Hematopoietic multipotent progenitor cell treated with erythropoietin and hydrocortisone succinate and interleukin-3 and kit ligand, for 6 days (in vitro differentiated cells): ENCODE measurements at places on chromosomes 1 and 21.

DNA sequence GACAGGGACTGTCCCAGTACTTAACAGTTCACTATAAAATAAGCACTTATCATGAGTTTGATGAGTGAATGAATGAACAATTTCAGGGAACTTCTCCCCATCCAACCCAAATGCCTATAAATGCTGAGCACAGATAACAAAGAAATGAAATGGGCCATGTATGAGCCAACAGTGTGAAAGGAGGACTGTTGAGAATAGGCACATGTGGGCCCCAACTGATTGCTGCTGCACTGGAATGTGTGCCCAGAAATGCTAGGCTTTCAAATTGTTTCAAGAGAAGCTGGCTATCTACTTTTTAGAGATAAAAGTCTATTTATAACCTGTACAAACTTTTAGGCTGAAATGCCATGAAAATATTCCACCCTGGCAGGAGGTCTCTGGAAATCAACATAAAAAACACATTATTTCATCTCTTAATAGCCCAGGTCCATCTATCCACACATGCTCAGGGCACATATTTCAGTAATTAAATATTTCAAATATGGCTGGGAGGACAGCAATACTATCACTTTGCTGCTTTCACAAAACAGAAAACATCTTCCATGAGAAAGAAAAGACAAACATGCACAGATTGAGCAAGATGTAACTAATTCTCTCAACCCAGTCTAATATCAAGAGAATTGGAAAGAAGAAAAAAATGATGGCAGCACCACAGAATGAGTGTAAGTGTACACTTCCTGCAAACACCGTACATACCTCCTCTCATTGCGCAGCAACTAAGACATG, 49.8 kb downstream of the COLGALT2 start:
- DNase-seq, result no peak

GRCh38 chr1:145891587-145892485, 6.2 kb upstream of the ANKRD35 start:
- DNase-seq, result peak; percentile 84

DNA sequence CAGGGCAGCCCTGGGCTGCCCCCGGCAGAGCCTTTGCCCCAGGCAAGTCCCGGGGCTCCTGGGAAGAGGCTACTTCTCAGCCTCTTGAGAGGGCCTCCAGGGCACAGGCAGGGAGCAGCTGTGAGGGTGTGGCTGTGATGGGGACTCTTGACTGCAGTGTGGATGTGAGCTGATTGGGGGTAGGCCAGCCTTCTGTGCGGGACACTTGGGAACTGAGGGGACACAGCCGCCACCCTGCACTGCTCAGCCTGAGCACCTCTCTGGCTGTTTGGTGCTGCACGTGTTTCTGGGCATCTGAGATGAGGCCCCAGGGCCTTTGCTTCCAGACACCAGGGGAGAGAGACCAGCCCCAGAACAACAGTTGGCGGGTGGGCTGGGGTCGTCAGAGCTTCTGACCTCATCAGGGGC, 62.1 kb downstream of the SKI start:
- DNase-seq, result peak; percentile 81

DNA sequence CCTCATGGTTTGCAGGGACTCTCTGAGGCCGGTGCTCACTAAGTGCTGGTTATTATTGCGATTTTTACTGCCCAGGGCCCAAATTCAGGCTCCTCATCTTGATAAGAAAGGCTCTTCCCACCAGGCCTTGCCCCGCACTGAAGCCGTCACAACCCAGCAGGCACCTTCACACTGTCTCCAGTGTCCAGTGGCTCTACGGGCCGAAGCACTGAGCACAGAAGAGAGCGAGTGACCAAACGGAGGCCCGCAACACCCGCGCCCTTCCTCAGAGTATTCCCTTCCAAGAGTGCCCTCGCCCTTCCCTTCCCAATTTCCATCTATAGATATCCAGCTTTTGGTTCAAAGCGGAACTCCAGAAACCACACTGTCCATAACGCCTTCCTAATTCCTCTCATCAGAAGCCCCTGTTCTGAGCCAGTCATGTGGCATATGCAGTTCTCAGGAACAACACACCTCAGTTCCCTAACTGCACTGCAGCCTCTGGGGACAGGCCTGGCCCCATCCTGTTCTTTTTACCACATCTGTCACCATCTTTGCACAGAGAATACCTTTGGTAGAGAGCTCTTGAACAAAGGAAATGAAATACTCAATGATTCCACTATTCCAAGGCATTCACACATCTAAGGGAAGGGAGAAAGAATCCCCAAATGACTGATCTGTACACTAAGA, 15.1 kb downstream of the FALEC start:
- no peak for DNase-seq

DNA sequence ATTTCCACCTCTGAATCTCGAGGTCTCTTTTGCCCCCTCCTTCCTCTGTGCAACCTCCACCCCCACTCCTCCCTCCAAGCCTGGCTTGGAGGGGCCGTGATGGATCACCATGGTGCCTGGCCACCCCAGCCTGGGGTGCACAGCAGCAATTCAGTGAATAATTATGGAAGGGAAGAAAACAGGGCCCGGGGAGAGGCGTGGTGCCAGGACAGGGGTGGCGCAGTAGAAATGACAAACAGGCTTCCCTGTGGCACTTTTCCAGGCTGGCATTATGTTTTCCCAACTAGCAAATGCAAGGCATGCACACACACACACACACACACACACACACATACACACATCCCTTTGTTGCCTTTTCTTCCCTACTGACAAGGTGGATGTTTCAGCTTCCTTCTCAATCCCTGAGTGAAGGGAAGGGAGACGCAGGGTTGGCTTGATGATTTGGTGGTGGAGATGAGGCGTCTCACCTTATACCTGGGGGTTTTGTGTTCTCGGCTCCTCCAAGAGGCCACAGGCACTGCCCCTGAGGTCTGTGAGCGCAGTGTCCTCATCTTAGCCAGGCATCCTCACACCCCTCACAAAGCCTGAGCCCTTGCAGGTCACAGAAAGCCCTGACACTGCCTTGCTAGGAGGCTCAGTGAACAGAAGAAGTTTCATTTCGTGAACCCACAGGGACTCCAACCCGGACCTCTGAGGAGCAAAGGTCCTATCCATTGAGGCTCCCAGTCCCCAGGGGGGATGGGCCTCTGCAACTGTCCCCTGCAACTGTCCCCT, 215.8 kb downstream of the MATN1 start:
- no peak for DNase-seq

GRCh38 chr1:8348047-8348776, 30.3 kb downstream of the SLC45A1 start:
- no peak for DNase-seq

- no peak for DNase-seq
These were observed 402.0 kb downstream of the MATN1 start for GRCh38 chr1:30321246-30321910.

DNA sequence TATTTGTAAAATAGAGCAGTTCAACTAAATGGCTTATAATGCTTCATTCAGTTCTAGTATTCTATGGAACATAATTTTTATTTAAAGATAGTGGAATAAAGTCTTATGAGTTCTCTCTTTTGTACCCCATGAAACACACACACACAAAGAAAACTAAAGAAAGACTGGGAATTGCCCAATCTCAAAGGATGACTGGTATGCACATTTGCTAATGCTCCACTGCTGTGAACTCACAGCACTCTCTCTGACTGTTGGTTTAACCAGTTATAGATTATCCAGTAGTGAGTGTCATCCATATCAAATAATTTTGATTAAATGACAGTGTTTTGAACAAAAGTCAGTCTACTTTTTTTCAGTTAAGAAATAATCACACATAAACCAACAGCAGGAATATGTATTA, 1082.4 kb upstream of the B3GALT2 start:
- DNase-seq, result no peak

- no peak for DNase-seq
These were observed 14.7 kb upstream of the PINK1 start for GRCh38 chr1:20618550-20618949.

GRCh38 chr1:115453666-115454065, 115.6 kb upstream of the NGF start:
- no peak for DNase-seq

- peak; percentile 64 for DNase-seq
These were observed 37.8 kb downstream of the LRRC71 start for GRCh38 chr1:156958247-156958714.

- DNase-seq, result peak; percentile 21
These were observed 125.1 kb downstream of the CRB1 start for GRCh38 chr1:197393105-197393504.

GRCh38 chr1:233707153-233707879, 93.4 kb downstream of the KCNK1 start:
- no peak for DNase-seq

DNA sequence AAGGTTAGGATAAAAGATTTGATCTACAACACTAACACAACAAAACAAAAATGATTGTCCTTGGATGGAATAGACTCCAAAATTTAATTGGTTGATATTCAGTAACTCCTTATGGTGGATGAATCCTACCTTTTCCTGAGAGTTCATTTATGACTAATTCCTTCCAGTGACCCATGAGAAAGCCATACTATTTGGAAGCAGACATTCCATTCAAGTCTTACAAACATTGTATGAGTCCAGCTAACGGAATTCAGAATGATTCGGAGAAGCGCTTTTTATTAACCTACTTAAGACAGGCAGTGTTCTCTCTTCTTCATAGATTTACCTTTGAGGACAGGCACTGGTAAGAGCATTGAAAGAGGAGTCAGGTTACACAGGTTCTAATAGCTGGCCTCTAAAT, 155.6 kb upstream of the ZNF648 start:
- DNase-seq, result no peak

- no peak for DNase-seq
These were observed 98.4 kb upstream of the SLC45A1 start for GRCh38 chr1:8219530-8219929.

DNA sequence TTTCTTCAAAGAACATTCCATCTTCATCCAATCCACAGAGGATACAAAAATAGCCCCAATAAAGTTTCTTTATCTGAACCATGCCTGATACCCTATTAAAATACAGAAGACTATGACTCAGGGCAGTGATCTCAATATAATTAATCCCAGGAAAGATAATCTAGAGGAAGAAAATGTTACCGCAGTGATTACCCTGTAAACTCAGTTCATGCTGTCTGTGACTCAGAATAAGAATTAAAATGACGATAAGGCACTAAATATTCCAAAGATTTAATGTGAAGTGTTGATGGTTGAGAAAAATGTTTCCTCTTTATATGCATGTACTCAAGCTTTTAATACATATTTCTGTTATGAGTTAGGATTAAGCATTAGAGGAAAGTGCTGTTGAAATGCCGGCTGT, 88.6 kb upstream of the LYPLAL1 start:
- DNase-seq, result no peak

DNA sequence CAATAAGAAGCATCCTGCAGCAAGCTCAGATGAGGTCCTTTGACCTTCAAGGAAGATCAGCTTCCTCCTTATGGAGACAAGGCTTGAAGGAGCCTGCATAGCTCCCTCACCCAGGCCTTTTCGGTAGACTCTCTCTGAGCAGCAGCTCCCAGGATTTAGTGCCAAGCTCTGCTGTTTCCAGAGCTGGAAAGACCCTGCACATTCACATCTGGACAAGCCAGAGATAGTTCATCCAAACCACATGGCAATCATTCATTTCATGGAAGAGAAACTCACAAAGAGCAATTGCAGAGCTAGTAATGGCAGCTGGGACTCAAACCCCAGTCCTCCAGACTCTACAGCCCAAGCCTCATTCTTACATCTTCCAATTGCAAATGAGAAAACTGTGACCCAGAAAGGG, 76.4 kb upstream of the EDN2 start:
- no peak for DNase-seq

GRCh38 chr1:201015551-201016091, 7.9 kb downstream of the KIF21B start:
- DNase-seq, result peak; percentile 88

GRCh38 chr21:38486221-38486620, 12.1 kb downstream of the ERG start:
- no peak for DNase-seq

DNA sequence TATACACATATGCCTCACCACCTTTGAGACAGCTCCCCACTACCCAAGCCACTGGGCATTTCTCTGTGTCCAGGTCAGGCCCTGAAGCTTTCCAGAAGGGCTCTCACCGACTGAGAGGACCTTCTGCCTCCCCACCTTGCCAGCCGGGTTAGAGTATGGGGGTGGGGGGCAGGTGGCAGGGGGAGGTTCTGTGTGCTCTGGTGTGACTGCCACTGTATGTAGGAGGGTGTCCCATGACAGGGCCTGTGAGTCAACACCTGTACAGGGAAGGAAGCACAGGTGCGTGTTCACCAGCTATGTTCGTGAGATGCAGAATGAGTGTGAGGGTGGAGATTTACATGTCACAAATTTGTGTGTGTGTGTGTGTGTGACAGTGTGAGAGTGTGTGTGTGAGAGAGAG, 7.0 kb downstream of the AHDC1 start:
- no peak for DNase-seq

GRCh38 chr1:95723346-95723745, 489.3 kb downstream of the RWDD3 start:
- no peak for DNase-seq

DNA sequence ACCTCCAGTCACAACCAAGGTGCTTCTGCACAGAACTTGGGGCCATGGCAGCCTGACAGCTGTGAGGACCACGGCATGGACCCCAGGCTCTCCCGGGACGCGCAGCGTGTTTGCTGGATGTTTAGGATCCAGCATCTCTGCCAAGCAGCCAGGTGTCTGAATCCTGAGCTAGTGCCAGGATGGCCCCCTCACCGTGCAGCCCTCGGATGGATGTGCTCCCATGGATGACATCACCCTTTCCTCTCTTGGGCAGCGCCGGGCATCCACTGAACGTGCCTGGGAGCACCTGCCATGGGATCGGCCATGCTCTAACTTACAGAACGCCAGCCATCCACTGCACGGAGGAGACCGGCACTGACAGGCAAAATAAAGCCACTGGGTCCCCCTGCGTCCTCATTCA, 53.9 kb downstream of the PRDM15 start:
- DNase-seq, result no peak

- no peak for DNase-seq
These were observed 2.5 kb downstream of the WNT3A start for GRCh38 chr1:228009116-228009827.

DNA sequence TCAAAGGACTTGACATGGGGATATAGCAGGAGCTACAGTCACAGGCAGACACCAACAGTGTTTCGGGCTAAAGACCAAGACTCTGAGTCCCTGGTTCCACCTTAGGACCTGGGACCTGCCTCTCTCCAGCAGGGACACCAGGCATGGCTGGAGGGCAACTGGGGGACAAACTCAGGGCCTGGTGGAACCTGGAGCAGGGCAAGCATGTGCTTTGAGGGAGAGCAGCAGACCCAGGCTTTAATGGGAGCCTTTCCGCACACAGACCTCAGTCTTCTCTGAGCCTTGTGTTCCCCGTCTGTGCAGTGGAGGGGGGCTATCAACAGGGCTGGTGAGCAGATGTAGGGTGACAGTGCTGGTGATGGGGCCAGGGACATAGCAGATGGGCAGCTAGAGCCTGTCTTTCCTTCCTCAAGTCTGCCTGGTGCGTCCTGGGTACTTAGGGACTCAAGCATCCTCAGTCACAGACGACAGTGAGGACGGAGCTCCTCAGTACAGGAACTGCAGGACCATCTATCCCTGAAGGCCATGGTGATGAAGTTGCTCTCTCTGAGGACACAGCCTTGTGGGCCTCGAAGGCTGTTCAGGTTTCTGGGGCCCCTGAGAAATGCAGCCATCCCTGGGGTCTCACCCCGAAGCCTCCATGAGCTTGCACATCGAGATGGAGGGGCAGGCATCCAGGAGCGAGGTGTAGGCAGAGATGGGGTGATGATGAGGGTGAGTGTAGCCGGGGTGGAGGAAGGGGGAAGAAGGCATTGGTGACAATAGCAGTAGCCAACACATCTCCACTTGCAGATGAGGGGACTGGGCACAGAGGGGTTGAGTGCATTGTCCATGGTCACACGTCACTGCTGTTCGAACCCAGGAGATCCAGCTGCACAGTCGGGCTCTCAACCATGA, 593.4 kb downstream of the PTPRU start:
- DNase-seq, result no peak

- no peak for DNase-seq
These were observed 36.2 kb downstream of the HIVEP3 start for GRCh38 chr1:41882486-41882885.
